ENCODE measurements at places on chromosomes 2 and 18.

DNA sequence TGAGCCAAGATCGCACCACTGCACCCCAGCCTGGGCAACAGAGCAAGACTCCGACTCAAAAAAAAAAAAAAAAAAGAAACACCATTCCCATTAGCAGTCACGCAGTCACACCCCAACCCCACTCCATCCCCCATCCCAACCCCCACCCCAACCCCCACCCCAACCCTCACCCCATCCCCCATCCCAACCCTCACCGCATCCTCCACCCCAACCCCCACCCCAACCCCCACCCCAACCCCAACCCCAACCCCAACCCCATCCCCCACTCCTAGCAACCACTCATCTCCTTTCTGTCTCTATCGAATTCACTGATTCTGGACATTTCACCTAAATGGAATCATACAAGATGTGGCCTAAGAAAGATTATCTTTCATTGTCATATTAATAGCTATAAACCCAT, 25.9 kb upstream of the ATP9B start:
- DNase-seq, result no peak

DNA sequence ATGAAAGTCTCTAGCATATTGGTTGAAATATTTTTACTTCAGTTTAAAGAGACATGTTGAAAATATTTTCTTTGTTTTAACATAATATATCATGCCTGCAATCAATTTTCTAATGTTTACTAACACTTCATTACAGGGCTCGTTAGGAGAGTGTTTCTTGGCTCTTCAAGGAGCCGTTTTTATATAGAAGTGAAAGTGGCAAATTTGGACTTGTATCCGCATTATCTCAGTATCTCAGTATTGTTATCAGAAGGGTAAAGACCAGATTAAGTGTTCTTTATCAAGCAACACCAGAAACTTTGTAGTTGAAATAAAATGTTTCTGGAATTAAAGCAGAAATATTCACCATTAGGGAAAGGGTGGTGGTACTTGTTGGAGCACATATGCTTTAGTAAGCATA, 97.8 kb downstream of the BABAM2 start:
- DNase-seq, result no peak

DNA sequence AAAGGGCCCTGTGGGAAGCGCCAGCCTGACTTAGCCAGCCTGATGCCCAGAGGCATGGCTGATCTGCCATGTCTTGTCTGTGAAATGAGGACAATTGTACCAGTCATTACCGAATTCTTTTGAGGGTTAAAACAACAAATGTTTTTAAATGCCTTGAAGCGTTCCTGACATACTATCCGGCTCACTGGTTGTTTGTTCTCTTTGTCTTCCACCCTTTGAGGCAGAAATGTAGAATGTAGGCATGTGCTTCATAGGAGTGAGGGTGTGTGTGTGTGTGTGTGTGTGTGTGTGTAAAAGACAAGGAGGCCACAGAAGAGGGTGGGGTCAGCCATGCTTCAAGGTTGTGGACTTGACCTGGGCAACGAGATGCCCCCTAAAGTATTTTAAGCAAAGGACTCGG, 35.5 kb downstream of the TGFBRAP1 start:
- no peak for DNase-seq

GRCh38 chr2:207385903-207386302, 143.9 kb upstream of the CREB1 start:
- DNase-seq, result no peak

DNA sequence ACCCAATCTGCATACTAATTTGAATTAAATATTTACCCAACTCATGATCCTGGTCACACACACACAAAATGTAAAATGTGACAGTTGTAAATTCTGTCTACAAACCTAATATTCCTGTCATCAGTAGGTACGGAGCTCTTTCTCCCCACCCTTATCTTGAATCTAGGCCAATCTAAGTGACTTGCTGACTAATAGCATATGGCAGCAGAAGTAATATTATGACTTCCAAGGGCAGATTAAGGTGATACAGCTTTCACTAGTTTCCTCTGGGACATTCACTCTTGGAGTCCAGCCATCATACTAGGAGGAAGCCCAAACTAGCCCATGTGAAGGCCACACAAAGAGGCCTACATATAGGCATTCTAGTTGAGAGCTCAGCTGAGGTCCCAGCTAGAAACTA, 89.4 kb downstream of the TMEM131 start:
- no peak for DNase-seq

- DNase-seq, result no peak
Measured at GRCh38 chr2:196259507-196260481, 88.4 kb upstream of the STK17B start.

DNA sequence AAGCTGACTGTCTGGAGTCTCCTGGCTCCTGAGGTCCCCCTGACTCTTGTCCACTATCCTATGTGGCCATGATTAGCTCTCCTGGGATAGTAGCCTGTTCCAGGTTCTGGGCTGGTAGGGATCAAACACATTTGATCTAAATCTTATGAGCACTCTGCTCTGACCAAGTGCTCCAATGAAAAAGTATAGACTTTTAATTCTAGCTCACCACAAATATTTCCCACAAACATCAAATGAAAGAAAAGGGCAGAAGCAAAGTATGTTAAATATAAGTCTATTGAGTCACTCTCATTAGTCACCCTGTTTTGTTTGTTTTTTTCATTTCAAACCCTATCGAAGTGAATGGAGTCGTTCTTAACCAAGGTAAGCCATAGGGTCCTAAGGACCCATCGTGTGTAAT, 39.7 kb upstream of the NEDD4L start:
- no peak for DNase-seq

DNA sequence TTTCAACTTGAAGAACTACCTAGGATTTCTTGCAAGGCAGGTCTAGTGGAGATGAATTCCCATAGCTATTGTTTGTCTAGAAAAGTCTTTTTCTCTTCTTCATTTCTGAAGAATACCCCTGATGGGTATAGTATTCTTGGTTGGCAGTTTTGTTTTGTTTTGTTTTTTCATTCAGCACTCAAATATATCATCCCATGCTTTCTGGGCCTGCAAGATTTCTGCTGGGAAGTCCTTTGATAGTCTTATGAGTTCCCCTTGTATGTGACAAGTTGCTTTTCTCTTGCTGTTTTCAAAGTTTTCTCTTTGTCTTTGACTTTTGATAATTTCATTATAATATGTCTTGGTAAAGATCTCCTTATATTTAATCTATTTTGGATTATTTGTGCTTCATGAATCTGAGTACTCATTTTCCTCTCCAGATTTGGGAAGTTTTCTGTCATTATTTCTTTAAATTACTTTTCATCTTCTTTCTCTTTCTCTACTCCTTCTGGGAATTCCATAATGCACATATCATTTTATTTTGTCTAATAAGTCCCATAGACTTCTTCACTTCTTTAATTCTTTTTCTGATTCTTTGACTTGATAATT, 101.5 kb downstream of the DSC3 start:
- DNase-seq, result no peak

GRCh38 chr2:98142106-98142791, 55.3 kb downstream of the VWA3B start:
- no peak for DNase-seq

DNA sequence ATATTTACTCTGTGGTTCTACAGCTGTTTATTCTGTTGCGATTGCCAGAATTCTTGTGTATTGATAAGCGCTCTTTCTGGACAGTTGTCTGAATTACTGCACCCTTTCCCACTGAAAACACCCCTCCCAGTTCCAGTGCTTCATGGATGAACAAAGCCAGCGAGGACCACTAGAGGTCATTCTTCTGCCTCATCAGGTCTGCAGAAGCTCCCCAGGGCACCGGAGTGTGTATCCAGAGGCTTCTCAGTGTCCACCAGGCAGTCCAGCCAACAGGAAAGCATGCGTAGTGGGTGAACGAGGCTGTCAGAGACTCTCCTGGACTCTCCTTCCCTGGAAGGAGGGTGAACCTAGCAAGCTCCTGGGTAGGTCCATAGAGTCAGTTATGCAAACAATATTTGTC, 40.6 kb upstream of the INHBB start:
- no peak for DNase-seq

DNA sequence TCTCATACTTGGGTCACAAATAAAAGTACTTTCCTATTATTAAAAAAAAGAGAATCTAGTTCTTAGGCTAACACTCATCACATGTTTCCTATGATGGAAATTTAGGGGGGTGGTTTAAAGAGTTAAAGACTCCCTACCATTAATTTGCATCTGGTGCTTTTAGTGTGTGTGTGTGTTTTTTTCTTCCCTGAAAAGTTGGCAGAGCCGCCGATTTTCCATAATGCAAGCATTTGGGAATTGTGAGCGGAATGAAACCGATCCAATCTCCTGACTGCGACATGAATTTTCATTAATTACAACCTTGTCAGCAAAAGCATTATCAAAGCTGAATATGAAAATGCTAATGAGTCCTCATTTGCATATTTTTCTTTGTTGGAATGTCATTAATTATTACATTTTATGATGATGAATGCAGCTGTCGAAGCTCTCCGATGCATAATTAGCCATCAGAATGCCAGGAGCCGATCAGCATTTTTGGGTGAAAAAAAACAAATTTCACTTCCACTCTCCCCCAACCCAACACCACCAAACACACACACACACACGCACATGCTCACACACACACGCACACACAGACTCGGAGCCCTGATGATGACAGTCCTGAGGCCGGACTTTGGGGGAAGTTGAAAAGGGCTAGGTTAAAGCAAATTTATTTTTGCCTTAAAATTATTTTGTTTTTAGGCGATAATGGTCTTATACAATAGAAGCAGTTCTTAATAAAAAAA, 165.4 kb downstream of the TCF4 start:
- DNase-seq, result no peak
